ENCODE measurements at places on chromosomes 12 and 14.

GRCh38 chr12:116950628-116951325, 40.0 kb downstream of the FBXW8 start:
- no peak for DNase-seq

DNA sequence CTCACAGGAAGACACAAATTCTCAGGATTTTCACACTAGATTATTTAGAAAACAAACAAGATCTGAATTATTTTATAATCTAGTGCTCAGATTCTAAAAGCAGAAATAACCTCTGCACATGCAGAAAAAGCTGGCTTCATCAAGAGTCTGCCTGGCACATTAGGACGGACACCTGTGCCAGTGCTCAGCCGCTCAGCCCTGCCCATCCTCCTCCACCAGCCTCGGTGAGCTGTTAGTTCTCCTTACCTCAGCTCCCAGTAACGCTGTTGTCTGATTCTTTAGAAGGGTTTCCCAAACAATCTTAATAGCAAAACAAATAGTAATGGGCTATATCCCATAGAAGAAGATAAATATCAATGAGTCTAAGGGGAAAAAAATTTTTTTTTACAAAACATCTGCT, 27.7 kb downstream of the DUSP16 start:
- DNase-seq, result no peak

DNA sequence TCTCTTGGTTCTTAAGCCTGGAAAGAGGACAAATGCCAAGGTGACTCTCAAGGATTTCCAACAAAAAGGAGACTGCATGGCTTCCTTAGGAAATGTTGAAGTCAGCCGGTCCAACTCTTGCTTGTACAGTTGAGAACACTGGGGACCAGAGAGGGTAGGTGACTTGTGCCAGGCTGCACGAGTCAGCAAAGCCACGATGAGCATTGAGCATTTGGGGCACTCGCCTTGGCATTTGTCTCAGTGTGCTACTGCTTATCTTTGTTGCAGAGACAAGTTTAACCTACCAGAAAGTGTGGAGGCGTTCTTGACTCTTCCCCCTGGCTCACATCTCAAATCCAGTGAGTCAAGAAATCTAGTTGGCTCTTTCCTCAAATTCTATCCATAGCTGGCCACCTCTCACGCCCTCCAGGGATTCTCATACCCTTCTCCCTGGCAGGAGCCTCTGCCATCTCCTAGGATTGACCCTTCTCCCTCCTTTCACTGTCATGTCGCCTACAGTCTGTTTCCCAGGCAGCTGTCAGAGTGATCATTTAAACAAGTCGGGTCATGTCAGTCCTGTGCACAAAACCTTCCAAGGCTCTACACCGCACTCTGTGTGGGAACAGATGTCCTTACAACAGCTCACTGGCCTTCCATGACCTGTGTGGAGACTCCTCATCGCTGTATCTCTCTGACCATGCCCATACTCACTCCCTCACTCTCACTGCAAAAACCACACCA, 17.2 kb upstream of the KRT83 start:
- no peak for DNase-seq

GRCh38 chr12:67026487-67027246, 242.5 kb upstream of the CAND1 start:
- no peak for DNase-seq

DNA sequence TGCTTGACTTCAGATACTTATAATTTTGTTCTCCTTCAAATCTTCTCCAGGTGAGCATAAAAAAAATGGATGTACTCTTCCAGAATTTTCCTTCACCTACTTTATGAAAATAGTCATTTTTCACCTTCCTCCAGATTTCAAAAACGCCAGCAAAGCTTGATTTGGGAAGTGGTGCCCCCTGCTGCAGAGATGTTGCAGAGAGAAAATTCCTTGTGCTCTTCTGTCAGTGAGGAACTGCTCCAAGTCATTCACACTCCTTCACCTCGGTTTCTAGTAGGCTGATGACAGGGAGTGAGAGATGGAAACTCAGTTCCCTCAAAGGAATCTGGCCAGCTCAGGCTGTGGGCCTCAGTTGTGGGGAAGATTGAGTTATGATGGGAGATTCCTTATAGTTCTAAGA, 24.2 kb upstream of the RNASE3 start:
- no peak for DNase-seq

- DNase-seq, result no peak
Measured at GRCh38 chr12:52147367-52147963, 44.3 kb downstream of the KRT80 start.

GRCh38 chr12:65536876-65537681, 258.6 kb downstream of the MSRB3 start:
- no peak for DNase-seq

- peak; percentile 40 for DNase-seq
Measured at GRCh38 chr12:15788233-15789219, 662 bp downstream of the EPS8 start.

GRCh38 chr12:57459750-57460467, at the start of gene GLI1:
Gene GLI1 (plus strand): TSS chr12:57459785. CDS start chr12:57463692, 3,907 bp downstream.
- DNase-seq, result no peak

DNA sequence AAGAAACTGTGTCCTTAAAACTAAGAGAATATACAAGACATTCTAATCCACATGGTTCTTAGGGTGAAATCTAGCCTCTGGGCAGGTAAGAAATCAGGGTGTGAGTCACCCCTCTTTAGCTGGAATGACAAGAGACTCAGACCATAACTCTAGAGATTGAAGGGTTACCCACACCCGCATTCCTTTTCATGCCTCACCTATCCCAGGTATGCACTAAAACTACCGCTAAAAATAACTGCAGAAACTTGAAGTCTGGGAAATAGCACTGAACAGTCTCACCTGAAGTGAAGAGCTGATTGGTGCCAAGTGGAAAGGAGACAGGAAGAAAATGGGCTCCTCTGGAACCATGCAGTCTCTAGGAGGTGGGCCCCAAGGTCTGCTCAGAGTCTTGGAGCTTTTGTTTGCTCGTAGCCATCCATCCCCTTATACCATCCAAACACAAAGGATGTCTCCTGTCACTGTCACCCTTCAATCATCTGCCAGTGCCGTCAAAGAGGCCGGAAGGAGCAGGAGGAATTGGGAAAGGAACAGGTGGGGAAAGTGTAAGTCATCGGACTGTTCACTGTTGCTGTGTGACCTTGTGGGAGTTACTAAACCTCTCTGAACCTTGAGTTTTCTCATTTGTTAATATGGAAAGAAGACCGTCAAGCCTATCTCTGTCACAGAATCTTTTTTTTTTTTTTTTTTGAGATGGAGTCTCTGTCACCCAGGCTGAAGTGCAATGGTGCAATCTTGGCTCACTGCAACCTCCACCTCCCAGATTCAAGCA, 22.4 kb downstream of the DDX47 start:
- no peak for DNase-seq

DNA sequence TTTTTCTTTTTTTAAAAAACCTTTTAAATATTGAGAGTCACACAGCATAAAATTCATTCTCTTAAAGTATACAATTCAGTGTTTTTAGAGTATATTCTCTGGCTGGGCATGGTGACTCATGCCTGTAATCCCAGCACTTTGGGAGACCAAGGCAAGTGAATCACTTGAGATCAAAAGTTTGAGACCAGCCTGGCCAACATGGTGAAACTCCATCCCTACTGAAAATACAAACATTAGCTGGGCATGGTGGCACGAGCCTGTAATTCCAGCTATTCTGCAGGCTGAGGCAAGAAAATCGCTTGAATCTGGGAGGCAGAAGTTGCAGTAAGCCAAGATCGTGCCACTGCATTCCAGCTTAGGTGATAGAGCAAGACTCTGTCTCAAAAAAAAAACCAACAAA, 68.4 kb upstream of the BCAT1 start:
- DNase-seq, result no peak

DNA sequence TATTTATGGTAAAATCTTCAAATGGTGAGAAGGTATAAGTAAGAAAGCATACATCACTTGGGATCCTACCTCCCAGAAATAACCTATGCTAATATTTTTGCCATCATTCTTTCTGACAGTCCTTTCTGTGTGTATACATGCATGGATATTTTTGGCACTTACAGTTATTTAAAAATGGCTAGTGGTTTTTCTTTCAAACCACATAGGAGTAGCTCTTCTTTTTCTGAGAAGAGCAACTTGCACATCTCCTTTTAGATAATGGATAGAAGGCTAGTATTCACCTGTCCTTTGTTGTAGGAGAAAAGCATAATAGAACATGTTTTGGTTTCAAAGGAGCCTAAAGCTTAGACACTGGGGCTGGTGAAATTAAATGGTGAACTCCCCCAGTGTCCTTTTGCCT, 87.3 kb downstream of the EMP1 start:
- DNase-seq, result no peak

DNA sequence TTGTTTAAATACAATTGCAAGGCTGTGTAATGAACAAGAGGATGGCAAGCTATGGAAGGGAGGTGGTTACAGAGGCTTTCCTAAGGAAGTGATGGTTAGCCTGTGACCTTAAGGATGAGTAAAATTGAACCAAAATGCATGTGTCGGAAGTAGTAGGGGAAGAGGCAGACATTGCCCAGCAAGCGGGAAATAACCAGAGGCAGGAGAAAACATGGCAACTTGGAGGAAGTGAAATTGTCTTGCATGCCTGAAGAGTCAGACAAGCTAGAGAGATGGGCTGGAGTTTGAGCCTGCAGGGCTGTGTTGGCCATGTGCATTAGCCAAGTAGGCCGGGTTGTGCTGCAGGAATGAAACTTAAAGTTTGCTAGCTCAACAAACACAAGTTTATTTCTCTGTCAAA, 96.2 kb downstream of the BTG1 start:
- peak; percentile 32 for DNase-seq

DNA sequence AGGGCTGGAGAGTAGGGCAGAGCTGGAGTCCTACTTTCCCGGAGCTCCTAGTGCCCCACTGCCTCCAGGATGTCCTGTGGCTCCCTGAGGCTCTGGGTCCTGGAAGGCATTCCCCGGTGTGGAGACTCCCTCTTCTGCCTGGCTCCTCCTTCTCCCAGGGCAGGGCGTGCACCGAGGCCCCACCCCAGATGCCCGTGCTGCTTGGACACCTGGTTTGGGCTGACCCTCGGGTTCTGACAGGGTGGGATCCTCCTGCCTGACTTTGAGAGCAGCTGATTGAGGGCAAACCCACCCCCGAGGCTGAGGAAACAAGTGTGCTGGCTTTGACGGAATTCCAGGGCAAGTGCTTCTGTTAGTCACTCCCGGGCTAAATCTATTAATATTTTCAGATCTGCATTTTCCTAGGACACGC, 15.4 kb downstream of the TEAD4 start:
- DNase-seq, result no peak

- no peak for DNase-seq
Measured at GRCh38 chr12:6376870-6377666, 1.7 kb upstream of the SCNN1A start.

GRCh38 chr12:101172316-101172715, 37.7 kb downstream of the SLC5A8 start:
- no peak for DNase-seq

GRCh38 chr14:104688505-104689108, 811 bp upstream of the INF2 start:
- no peak for DNase-seq

- no peak for DNase-seq
Measured at GRCh38 chr12:64672925-64673409, 62.7 kb downstream of the RASSF3 start.

- no peak for DNase-seq
Measured at GRCh38 chr12:65188179-65188701, 18.9 kb downstream of the LEMD3 start.

DNA sequence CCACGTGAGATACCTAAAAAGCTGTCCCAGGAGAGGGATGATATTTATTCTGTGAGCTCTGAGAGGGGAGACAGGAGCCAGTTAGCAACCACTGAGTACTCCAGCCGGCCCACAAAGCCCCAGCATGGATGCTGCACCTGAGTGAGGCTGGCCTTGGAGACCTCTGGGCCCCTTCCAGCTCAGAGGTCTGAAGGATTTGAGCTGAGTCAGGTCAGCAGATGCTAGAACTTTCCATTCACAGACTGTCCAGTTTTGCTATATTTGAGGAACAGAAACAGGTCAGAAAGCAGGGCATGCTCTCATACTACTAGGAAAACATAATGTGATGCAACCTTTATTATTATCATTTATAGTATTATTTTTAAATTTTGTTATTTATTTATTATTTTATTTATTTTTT, 15.0 kb upstream of the MAPKAPK5 start:
- DNase-seq, result no peak

GRCh38 chr12:26732005-26732908, 100.7 kb downstream of the ITPR2 start:
- DNase-seq, result peak; percentile 29

GRCh38 chr14:100747736-100748135, 21.0 kb downstream of the DLK1 start:
- DNase-seq, result no peak

- no peak for DNase-seq
Measured at GRCh38 chr14:31760277-31760676, 199.1 kb downstream of the NUBPL start.

- DNase-seq, result no peak
Measured at GRCh38 chr14:22433069-22433468, 156.0 kb downstream of the DAD1 start.

- DNase-seq, result peak; percentile 71
Measured at GRCh38 chr12:8996682-8997405, 7.5 kb downstream of the KLRG1 start.

GRCh38 chr12:57262126-57262822, 11.3 kb upstream of the STAC3 start:
- DNase-seq, result no peak

GRCh38 chr12:53944907-53945847, 6.5 kb downstream of the HOXC13 start:
- DNase-seq, result no peak

DNA sequence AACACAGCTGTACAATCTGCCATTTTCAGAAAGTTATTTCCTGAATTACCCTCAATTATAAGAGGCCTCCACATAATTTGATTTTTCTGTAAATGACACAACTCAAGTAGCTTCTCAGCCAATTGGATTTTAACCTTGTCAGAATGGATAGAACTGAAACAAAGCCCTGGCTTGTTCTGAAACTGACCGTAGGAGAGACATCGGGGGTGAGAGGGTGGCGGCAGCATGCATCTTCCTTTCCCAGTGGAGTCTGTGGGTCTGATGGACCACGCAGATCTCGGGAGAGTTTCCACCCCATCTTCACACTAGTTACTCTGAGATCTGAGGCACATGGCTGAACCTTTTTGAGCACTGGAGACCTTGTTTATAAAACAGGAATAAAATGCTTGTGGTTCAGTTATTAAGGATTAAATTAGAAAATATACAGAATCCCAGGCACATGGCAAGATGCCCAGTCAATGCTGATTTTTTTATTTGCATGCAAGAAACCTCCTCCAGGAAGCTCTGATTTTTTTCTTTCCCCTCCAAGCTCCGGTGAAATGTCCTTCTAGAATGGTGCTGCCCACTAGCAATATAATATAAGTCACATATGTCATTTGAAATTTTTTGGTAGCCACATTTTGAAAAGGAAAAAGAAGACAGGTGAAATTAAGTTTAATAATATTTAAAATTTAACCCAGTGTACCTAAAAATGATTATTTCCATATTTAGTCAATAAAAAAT, 153.9 kb downstream of the CHST11 start:
- DNase-seq, result no peak

- DNase-seq, result peak; percentile 31
Measured at GRCh38 chr12:31524791-31525495, 66.0 kb downstream of the DENND5B start.

DNA sequence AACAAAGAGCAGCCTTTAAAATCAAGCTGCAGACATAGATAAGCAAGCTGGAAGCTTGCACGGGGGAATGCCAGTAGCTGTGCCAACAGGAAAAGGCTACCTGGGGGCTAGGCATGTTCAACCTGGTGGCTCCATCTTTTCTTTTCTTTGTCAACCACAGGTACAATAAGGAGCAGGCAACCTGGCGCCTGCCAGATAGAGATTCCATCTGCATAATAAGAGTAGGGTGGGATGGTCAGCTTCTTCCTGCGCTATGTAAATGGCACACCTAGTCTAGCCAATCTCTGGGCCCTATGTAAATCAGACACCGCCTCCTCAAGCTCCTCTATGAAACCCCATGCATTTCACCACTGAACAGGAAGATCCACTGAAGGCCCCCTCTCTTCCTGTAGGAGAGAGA, 87.4 kb upstream of the PKP2 start:
- DNase-seq, result no peak

Data from GM10248 (cell line).